ENCODE measurements at places on chromosomes 2 and 18.

DNA sequence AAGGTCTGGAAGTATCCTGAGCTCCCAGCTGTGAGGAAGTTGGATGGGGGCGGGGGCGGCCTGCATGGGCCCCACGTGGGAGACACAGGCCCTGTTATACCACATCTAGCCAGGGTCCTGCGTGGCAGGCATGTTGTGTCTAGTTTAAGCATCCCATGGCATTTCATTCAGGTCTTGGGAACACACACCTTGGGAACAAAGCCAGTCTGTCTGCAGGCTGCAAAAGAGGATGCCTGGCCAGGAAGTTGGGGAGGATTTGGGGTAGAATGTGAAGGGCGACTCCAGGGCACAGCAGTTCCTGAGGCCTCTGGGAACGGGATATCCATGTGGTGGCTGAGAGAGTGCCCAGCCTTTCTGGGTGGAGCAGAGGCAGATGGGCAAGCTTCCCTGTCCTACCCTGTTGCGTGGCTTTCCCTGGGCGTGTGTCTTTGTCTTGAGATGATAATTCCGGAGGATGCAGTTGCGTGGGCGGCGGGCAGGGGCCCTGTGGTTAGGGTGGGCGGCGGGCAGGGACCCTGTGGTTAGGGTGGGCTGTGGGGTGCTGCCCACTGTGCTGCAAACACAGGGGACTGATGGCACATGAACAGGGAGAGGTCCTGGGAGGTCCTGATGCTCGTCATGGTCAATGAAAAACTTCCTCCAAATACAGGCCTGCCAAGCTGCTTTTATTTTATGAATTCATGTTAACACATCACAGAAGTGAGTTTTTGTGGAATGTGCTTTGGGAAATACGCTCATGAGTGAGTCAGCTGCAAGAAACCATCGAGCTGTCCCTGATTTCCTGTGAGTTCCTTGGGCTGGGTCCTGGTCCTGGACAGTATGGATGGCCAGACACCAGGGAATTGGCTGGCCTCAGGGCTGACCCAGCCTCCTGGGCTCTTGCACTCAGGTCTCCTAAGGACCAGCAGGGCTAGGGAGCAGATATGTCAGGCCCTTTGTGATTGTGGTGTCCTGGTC lies 90.0 kb upstream of the HS6ST1 start:
- DNase-seq, result no peak

DNA sequence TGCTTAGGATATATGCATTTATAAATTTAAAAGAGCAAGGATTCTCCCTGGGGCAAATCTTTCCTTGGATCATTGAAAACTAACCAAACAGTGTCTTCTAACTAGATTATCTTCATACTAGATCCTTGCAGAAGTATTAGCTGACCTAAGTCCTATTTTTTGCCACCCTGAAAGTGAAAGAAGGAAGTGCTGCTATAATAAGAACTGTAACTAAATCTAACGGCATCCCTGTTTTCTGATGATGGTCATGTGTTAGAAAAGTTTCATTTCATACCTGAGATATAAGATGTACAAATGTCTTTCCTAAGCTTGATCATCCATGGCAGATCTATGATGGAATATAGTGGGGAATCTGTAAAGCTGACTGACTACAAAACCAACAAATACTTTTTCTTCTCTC lies 102.7 kb downstream of the MAP2 start:
- no peak for DNase-seq

- no peak for DNase-seq
Observed at GRCh38 chr18:28176698-28176947, 307 bp downstream of the CDH2 start.

- DNase-seq, result no peak
Observed at GRCh38 chr2:69505710-69506109, 68.5 kb upstream of the NFU1 start.

DNA sequence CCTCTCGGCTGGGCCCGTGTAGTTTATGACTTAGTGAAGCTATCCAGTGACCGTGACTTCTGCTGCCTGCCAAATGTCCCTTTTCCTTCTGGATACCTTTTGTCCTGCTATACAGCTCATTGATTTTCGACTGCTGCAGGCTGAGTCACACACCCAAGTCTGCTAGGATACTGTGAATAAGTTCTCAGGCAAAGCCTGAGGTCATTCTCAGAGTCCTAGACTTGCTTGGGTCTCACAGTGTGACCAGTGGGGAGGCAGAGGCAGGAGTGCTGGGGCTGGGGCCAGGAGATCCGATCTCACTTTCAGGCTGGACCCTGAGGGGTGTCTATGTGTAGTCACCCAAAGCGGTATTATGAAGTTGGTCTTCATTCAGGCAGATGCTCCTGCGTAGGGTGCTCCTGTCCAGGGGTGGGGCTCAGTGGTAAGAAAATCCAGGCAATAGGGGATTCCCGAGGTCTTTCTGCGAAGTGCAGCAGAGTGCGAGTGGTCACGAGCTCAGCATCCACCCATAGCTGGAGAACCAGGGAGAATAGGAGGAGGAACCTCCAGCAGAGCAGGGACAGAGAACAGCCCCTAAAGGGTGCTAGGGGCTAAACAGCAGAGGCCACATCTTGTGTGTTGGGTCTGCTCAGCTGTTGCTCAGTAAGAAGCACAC lies 268.6 kb upstream of the NCKAP5 start:
- no peak for DNase-seq

- no peak for DNase-seq
Observed at GRCh38 chr2:175523001-175523400, 341.5 kb upstream of the ATP5MC3 start.

DNA sequence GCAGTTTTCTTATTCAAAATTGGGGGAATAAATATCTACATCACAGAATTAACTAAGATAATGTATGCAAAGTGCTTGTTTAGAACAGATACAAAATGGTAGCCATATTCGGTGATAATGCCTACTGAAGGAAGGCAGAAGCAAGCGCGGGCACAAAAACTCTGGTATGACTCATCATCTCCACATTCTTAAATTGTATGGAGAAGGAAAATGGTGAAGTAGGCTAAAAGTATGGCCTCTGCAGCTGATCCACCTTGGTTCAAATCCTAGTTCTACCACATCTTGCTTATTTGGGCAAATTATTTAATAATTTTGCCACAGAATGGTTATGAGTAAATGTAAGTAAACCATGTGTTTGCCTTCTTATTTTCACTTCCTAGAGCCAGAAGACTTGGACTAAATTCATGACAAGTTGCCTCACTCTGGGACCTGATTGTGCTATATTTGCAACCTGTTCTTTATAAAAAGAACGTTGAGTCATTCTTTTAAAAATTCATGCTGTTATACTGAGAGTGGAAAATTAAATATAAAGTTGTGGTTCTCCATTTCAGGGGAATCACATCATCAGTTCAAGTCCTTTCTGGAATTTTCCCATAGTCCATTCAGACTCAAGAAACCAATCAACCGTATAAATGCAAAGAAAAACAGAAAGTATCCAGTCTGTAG lies 9.0 kb upstream of the CDK15 start:
- DNase-seq, result no peak

DNA sequence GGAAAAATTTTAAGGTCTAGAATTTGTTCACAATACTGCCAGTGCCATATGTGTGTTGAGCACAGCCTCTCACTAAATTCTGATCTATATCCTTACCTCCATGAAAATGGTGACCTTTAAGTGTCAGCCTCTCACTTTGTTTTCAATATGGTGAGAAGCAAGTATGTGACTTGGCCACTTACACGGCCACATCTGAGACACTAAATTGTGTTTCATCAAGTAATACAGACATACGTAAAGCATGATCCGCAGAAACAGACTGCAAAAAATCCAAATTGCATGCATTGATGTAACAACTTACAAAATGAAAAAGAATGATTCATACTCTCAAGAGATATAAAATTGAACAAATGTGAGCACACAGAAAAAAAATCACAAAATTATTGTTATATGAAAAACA lies 55.2 kb upstream of the UGP2 start:
- no peak for DNase-seq

- DNase-seq, result no peak
Observed at GRCh38 chr2:209762563-209762962, 9.1 kb upstream of the UNC80 start.

DNA sequence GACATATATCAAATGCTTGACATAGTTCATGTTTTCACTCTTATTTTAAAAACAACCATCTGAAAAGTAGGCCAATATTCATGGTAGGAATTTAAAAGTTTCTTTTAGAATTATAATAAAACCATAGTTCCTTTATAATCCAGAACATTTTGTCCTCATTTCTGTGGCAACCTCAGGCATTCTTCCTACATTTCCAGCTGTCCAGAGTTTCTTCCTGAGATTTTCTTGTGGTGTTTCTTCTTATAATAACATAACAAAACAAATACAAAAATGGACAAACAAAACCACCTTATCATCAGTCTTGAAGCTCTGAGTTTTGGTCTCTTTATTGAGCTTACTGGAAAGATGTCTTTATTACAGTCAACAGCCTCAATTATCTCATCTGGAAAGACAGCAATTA lies 2028.6 kb upstream of the CELF4 start:
- no peak for DNase-seq

GRCh38 chr2:147331790-147332419 lies 512.9 kb upstream of the ACVR2A start:
- DNase-seq, result peak; percentile 30

DNA sequence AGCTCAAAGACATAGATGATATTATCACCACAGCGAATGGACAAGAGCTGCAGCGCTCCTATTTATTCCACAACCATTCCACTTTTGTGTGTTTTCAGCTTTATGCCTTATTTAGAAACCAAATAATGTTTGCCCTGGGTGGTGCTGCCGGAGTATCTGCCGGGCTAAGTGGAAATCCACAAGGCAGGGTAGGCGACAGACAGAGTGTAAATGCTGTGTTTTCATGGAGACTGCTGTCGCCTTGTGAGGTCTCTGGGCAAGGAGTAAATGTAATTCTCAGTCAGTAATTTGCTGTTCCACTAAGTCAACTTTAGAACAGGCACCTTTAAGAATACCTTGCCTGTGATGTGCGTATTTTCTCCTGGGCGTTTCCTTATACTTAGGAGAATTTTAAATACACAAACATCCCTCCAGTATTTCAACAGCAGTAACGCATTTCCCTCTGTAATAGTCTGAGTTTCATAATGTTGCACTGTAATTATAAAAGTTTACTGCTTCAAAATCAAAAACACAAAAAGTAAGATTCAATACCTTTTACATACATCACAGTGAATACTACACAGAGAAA lies 60.9 kb downstream of the COBLL1 start:
- DNase-seq, result no peak

DNA sequence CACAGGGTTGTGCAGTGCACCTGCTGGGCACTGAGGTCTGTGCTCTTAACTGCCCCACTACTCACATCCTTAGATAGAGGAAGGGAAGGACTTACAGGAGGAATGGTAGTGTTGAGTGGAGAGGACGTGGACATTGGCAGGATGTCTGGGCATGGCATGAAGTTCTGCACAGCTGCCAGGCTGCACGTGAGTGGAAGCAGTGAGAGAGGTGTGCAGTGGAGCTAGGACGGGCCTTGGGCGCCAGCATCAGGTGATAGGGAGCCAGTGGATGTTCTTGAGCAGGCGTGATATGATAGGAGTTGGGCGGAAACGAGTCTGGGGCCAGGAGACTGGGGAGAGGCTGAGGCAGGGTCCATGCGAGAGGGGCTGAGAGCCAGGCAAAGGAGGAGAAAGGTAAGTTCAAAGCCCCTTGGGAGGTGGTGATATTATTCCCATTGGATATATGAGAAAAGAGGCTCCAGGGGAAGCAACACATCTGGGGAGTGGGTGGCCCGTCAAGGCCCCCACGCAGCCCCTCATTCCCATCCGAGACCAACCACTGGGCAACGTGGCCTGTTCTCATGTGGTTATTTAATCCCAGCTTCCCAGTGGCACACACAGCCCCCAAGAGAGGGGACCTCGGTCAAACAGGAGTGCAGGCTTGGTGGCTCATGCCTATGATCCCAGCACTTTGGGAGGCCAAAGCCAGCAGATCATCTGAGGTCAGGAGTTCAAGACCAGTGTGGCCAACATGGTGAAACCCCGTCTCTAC lies 45.7 kb upstream of the SNED1 start:
- DNase-seq, result no peak

DNA sequence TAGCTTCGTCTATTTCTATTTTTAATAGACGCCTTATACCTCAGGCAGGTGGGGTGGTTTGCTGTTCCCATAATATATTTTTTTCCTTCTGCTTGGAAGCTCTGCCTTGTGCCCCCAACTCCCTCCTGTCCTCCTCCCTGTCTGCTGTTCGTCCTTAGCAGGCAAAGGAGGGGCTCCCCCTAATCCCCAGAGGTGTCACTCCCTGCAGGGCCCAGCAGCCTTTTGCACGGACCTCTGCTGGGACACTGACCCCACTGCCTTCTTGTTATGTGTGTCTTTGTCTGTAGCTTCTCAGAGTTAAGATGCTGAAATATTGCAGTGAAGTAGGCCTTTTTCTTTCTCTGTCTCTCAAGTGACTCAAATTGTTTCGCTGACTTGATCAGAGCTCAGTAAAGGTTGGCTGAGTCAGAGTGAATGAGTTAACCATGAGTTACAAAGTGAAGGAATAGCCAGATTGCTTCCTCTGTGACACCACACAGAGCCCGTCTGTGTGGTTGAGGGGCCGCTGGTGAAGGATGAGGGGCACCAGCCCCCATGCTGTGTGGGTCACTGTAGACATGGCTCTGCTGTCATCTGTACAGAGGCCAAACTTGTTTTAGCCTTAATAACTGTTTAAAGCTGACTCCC lies 47.7 kb downstream of the PRKCE start:
- DNase-seq, result no peak

DNA sequence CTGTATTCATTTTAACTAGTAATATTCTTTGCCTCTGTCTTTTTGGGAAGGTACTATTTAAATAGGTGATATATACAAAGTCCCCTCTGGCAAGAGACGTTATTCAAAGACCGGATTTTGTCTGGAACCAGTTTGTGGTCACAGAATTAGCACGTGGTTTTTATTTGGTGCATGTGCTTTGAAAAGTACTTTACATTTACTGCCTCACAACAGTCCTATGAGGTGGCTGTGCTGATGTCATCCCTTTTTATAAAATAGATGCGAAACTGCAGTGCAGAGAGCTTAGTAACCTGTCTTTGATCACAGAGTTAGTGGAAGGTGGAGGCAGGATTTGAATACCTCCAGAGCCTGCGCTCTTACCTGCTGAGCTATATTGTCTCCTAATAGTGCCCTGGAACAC lies 4.0 kb downstream of the LPIN1 start:
- peak; percentile 39 for DNase-seq

DNA sequence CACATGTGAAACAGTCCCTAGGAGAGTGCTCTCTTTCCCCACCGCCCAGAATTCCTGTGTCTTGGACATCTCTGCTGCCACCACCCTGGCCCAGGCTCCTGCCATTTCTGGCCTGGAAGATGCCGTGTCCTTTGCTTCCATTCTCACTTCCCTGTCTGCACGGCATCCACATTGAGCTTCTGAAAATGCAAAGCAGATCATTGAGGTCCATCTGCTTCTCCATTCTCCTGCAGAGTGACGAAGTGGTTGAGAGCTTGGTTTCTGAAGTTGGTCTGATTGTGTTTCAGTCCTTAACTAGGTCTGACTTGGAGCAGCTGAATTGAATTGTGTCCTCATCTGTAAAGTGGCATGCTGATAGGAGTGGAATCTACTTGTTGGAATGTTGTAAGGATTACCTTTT lies 98.7 kb upstream of the MGAT5 start:
- DNase-seq, result no peak

- peak; percentile 48 for DNase-seq
Observed at GRCh38 chr18:67515942-67516538, 480 bp downstream of the DSEL start.

GRCh38 chr18:73784853-73785252 lies 362.8 kb downstream of the FBXO15 start:
- DNase-seq, result no peak

- DNase-seq, result no peak
Observed at GRCh38 chr2:97816411-97816810, 103.0 kb downstream of the ZAP70 start.

- peak; percentile 10 for DNase-seq
Observed at GRCh38 chr18:79513381-79514081, 117.8 kb downstream of the NFATC1 start.
